Ecto neural progenitor cell (in vitro differentiated cells): ENCODE measurements at places on chromosomes 11 and 22.

DNA sequence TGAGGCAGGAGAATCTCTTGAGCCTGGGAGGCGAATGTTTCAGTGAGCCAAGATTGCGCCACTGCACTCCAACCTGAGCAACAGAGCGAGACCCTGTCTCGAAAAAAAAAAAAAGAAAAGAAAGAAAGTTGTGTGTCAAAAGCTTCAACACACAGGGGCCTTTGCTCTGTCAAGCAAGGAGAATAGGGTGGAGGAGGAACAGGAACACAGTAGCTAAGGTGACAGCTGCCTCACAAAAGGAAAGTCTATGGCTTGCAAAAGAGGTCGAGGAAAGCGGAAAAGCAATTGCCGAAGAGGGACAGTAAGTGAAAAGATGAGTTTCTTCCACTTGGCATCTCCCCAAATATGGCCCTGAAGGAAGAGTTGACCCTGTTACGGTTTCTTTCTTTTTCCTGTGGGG lies 26.5 kb upstream of the TMA7B start:
- DNase-seq, result no peak

DNA sequence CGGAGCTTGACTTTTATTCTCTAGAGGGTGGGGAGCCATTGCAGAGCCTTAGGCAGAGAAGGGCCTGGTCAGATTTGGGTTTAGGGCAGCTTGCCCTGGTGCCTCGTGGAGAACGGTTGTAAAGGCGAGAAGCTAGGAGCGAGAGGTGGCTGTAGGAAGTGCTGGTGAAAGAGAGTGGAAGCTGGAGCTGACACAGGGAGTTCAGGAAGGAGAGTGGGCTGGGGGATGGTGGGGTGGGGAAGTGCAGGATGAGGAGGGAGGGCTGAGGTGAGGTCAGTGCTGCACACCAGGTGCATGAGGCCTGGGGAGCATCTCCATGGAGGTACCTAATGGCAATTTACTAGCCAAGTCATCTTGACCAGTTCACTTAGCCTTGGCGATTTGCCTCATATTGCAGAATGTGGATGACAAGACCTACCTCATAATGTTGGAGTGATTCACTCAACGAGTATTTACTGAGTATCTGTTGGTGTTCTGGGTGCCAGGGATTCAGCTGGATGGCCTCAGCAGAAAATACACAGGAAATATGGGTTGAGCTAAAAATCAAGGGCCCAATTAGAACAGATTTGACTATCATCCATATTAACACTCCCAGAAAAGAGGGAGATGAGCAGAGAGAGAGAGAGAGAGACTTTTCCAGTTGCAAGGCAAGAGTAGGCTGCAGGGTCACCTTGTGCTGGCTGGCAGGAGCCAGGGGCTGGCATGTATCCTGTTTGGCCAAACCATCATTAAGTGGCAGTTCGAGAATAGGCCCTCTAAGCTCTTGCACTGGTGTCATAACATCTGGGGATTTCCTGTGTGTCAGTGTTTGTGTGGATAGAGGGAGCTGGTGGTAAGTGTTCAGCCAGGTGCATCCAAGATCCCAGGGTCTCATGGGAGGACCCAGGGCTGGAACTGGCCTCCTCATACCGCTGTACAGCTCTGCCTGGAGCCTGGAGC lies 44.4 kb upstream of the CLDN5 start:
- DNase-seq, result no peak

DNA sequence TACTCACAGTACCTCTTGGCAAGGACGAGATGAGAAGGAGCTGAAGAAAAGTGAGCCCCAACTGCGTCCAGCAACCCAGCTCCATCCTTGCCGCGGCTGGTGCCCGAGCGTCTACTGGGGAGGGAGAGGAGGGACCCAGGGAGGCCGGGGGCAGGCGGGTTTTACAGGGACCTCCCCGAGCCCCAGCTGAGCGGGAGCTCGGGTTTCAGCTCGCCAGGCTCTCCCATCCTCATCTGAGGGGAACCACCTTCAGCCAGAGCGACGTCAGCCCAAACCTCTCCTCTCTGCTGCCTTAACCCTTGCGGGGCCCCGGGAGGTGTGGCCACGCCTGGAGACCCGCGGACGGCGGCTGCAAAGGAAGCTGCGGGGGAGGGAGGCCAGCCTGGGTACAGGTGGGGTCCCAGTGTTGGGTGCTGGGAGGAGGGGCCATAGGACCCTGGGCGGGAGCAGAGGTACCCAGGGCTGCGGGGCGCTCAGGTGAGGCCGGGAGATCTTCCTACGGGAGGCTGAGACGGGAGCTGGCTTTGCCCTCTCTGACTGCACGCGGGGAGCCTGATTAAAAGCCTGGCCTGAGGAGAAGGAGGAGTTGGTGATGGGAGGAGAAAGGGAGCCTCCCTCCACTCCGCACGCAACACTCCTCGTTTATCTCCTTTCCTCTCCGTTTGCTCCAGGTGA lies at the start of gene PAMR1:
TSS of gene PAMR1 (minus strand) at position 116 of the 675 bp plus-strand sequence. CDS start at position 85, 31 bp downstream.
- peak; percentile 77 for DNase-seq

GRCh38 chr22:21917181-21917958 lies 35.3 kb downstream of the PPM1F start:
- DNase-seq, result no peak

- DNase-seq, result no peak
These were observed 93.3 kb downstream of the BRD1 start for GRCh38 chr22:49734390-49734789.

DNA sequence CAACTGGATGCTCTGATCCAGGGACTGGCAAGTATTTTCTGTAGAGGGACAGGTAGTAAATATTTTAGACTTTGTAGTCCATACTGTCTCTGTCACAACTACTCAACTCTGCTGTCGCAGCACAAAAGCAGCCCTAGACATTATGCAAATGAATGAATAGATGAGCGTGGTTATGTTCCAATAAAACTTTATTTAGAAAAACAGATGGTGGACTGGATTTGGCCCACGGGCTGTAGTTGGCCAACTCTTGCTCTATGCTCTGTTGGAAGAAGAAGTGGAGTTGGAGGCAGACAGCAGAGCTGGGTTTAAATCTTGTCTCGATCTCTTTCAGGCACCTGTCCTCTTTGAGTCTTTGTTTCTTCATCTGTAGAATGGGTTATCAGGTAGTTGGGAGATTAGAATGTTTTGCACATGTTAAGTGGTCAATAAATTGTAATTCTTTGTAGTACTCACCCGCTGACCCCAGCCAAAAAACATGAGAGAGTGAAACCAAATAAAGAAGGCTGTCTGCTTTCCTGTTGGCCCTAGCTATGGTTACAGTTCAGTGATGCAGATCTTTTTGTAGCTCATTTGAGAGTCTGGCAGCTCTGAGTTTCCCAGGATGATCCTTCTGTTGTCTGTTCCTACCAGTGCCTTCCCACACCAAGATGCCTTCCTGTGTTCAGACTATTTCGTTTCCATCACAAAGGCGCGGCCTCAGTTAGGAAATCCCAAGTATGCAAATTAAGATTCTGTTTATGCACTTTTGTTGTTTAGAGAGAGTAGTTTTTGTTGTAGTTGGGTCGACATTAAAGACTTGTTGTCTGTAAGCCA lies 198.1 kb upstream of the SEZ6L start:
- DNase-seq, result no peak

DNA sequence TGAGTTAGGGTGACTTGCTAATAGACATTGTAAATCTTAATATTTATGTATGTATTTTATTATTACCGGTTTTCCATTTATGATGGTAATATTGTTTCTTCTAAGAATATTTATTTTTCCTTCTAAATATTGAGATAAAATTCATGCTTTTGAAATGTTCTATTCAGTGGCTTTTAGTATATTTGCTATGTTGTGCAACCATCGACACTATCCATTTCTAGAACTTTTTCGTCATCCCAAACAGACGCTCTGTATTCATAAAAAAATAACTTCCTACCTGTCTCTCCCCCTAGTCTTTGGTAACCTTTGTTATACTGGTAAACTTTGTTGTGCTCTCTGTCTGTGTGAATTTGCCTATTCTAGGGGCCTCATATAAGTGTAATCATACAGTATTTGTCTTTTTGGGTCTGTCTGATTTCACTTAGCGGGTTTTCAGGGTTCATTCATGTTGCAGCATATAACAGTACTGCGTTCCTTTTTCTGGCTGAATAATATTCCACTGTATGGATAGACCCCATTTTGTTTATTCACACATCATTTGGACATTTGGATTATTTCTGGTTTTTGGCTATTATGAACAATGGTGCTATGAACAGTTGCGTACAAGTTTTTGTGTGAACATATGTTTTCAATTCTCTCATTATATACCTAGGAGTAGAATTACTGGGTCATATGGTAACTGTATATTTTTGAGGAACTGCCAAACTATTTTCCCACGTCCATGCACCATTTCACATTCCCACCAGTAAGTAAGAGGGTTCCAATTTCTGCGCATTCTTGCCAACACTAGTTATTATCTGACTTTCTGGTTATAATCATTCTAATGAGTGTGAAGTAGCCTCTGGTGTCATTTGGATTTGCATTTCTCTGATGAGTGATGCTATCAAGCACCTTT lies 15.9 kb downstream of the NEAT1 start:
- DNase-seq, result no peak

DNA sequence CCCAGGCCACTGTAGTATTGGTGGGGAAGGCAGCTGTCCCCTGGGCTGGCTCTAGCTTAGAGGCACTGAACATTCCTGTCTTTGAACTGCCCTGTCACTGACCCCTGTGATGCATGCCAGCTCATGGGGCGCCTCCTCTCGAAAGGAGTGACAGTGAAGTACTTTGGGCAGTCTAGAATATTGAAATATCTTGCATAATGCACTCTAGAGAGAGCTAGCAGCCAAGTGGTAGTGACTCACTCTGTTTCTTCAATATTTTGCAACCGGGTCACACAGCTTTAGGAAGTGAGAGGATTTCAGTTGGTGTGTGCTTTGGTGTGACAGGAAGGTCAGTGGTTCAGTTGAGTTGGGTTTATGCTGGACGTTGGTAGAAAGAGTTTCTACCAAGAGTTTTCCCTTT lies 35.5 kb upstream of the ST14 start:
- DNase-seq, result no peak

- no peak for DNase-seq
These were observed 64.9 kb downstream of the DEPDC5 start for GRCh38 chr22:31818481-31819392.

GRCh38 chr11:8757533-8757932 lies 74.9 kb downstream of the RPL27A start:
- DNase-seq, result no peak

DNA sequence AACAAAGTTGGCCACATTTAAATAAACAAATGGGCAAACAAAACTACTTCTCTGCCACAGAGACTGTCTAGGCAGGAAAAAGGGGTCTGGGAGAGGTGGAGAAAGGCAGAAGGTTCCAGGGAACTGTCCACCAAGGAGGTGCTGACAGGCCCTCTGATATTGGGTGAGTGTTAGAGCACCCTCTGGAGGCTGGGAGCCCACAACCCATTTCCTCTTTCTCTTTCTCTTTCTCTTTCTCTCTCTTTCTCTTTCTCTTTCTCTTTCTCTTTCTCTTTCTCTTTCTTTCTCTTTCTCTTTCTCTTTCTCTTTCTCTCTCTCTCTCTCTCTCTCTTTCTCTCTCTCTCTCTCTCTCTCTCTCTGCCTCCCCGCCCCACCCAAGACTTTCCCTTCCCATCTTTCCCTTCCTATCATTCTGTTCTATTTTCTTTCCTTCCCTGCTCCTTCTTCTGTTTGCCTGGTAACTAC lies 912.8 kb downstream of the DLG2 start:
- peak; percentile 73 for DNase-seq

- no peak for DNase-seq
These were observed 33.7 kb downstream of the PICALM start for GRCh38 chr11:86035164-86035563.

GRCh38 chr11:126355324-126355925 lies at the start of gene ST3GAL4:
ST3GAL4 (plus strand) TSS chr11:126355686; CDS start chr11:126406156, 50,470 bp downstream.
- DNase-seq, result peak; percentile 94

- no peak for DNase-seq
These were observed 668.7 kb downstream of the BRD1 start for GRCh38 chr22:49158741-49159564.

GRCh38 chr22:44738347-44738715 lies 14.0 kb upstream of the ARHGAP8 start:
- no peak for DNase-seq

DNA sequence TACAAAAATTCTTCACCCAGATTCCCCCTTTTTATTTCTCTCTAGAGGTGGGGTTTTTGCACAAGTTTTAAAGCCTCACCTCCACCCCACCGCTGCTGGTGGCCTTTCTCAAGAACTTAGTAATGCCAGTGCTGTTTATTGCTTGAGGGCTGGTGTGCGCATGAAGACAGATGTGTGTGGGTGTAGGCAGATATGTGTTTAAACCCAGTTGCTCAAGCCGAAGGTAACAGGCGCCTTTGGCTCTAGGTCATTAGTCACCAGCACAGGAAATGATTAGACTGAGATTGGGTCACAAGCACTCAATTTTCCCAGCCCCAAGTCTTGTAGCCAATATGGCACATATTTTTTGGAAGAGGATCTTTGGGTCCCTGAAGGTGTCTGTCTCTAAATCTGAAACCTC lies 2.7 kb upstream of the CLMP start:
- DNase-seq, result no peak

DNA sequence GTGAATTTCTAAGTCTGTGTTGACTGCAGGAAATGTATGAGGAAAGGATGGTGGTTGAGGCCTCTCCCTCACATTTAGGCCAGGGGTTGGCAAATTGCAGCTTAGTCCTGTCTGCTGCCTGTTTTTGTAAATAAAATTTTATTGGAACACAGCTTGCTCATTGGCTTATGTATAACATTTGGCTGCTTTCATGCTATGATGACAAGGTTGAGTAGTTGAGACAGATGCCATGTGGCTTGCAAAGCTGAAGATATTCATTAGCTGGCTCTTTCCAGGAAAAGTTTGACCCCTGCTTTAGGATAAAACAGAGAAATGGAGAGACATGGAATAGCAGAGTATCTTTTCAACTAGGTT lies 46.2 kb downstream of the BCR start:
- no peak for DNase-seq

DNA sequence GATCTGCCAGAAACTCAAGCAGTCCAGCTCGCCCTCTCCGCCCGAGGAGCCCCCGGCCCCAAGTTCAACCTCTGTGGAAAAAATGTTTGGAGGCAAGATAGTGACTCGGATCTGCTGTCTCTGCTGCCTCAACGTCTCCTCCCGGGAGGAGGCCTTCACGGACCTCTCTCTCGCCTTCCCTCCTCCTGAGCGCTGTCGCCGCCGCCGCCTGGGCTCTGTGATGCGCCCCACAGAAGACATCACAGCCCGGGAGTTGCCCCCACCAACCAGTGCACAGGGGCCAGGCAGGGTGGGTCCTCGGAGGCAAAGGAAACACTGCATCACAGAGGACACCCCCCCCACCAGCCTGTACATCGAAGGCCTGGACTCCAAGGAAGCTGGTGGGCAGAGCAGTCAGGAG lies 20.8 kb downstream of the USP35 start:
- no peak for DNase-seq

GRCh38 chr11:70092959-70093715 lies 15.0 kb downstream of the ANO1 start:
- no peak for DNase-seq

GRCh38 chr11:35237351-35237750 lies 98.4 kb downstream of the CD44 start:
- no peak for DNase-seq

- no peak for DNase-seq
These were observed 901.2 kb downstream of the METTL15 start for GRCh38 chr11:29009426-29009825.

- no peak for DNase-seq
These were observed 44.0 kb upstream of the ATXN10 start for GRCh38 chr22:45627489-45628233.
